ENCODE measurements at places on chromosomes 7 and 10. TPM values are rescaled to one million over a fixed set of nuclear protein-coding genes. Genes with fewer than 3 reads are reported as not detected.

The CFTR gene
- 8.8 TPM for polyA plus RNA-seq

The ERVW-1 gene
- 1.2 TPM for polyA plus RNA-seq

The PTPRZ1 gene
- 0.57 TPM for polyA plus RNA-seq

The NPC1L1 gene
- polyA plus RNA-seq = not detected

The INMT gene
- 2.2 TPM for polyA plus RNA-seq

The GJC3 gene
- polyA plus RNA-seq = not detected

Data from cardiac muscle cell (in vitro differentiated cells and primary cell).